HEK293T (cell line): ENCODE measurements at places on chromosomes 1 and 21.

DNA sequence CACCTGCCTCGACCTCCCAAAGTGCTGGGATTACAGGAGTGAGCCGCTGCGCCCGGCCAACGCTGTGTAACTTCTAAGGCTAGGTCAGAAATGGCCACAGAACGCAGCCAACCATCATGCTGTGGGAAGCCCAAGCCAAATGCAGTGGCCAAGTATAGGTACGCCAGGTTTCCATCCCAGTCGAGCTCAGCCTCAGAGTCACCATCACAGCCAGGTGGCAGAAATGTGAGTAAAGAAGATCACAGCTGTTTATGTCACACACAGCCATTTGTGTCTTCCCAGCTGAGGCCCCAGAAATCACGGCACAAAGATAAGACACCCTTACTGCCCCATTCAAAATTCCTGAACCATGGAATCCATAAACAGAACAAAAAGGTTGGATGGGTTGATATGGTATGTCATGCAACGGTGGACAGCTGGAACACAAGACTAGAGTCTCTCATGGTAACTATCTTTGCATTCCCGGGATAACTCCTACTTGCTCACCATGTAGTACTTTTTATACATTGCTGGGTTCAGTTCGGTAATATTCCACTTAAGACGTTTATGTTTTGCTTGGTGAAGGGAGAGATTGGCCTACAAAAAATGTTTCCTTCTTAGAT lies 84.3 kb downstream of the SLC45A1 start:
- no peak for DNase-seq

- no peak for DNase-seq
Observed at GRCh38 chr1:201362906-201363305, 14.6 kb downstream of the TNNT2 start.

GRCh38 chr1:43104027-43104763 lies 67.9 kb downstream of the EBNA1BP2 start:
- DNase-seq = no peak

- no peak for DNase-seq
Observed at GRCh38 chr1:226800763-226801380, 61.8 kb upstream of the ITPKB start.

DNA sequence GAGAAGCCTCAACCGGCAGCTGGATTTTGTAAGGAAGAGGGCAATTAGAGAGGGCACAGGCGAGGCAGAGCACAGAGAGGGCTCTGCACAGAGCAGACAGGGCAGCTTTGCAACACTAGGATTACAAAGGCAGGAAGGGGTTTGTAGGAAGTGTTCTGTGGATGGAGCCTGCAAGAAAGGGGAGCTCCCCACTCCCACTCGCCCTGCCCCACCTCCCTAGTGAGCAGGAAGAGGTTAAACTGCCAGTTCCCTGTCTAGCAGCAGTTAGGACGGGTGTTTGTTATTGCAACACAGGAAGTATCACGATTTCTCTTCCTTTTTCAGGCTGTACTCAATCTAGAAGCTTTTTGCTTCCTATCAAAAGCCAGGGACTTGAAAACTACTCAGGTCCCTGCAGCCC lies 63.3 kb upstream of the LRRC8D start:
- no peak for DNase-seq

GRCh38 chr1:235758931-235759330 lies 107.8 kb downstream of the LYST start:
- DNase-seq = no peak

GRCh38 chr1:177983482-177984135 lies 13.8 kb upstream of the SEC16B start:
- no peak for DNase-seq

- no peak for DNase-seq
Observed at GRCh38 chr1:60891281-60891680, 191.1 kb upstream of the NFIA start.
